Stimulated activated CD8-positive, alpha-beta memory T cell treated with anti-CD3 and anti-CD28 coated beads, Interleukin-7, amount 100 ng/mL, for 1 hour (primary cell): ENCODE measurements at places on chromosomes 12 and 14.

DNA sequence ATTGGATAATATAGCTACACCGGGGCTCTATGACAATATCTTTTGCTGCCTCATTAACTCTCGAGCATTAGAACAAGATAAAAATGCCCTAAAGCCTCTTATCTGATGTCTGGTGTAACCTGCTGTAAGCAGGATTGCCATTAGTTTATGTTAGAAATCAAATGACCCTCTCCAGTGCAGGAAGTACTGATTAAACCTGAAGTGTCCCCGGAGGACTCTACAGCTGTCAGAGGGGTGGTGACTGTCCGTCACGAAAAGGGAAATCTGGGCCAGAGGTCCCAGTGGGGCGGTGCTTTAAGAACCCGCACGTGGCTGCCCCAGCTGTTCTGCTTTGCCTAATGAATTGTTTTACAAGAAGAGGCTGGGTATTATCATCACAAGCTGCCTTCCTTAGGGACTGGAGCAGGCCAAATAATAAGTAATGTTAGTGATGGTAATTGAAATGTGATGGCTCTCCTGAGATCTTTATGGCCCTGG lies 55.7 kb downstream of the LIN52 start:
- DNase-seq, result no peak

DNA sequence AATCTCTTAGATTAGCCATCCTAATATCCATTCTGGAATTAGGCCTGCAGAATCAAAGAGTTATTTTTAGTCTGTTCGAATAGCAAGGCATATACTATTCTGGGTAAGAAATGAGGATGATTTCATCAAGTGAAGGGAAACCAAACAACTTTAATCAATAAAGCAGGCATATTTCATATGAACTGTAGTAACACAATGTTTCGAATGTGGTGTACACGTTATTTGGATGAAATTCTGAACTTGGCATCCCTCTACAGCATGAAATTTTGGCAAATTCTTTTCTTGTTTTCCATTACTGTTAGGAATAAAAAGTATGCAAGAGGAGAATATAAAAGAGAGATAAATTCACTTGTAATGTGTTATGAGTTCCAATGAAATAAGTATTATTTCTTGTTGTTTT lies 1233.3 kb upstream of the SEL1L start:
- no peak for DNase-seq

DNA sequence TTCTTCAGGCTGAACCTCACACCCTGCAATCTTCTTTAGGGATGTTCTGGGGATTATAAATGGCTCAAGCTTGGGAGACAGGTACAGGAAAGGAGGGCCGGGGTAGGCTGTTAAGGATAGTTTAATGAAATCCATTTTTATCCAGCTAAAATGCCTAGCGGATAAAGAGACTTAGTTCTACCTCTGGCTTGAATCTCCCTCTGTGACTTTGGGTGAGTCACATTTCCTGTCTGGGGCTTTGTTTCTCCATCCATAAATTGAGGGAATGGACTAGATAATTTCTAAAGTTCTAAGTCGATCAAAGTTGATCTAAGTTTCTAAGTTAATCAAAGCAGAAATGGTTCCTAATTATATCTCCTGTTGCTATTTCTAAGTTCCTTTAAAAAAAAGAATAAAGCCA lies 319.6 kb upstream of the E2F7 start:
- no peak for DNase-seq

- no peak for DNase-seq
Observed at GRCh38 chr12:52703878-52704277, 554 bp upstream of the KRT77 start.

DNA sequence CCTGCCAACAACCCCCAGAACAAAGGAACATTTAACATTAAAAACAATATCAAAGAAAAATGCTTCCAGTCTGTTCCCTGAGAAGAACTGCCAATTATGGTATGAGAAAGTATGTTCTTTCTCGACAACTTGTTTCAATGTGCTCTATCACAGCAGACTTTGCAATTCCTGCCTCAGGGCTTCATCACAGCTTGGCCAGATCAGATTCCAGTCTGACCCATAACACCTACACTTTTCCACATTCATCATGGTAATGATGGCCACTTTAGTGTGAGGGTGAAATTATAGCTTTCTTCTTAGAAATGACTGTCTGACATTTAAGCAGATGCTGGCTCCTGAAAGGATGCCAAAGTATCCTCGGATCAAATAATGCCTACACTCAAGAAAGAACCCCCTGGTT lies 17.0 kb downstream of the NEK9 start:
- DNase-seq, result no peak

- no peak for DNase-seq
Observed at GRCh38 chr12:131862600-131862993, 31.8 kb upstream of the ULK1 start.

DNA sequence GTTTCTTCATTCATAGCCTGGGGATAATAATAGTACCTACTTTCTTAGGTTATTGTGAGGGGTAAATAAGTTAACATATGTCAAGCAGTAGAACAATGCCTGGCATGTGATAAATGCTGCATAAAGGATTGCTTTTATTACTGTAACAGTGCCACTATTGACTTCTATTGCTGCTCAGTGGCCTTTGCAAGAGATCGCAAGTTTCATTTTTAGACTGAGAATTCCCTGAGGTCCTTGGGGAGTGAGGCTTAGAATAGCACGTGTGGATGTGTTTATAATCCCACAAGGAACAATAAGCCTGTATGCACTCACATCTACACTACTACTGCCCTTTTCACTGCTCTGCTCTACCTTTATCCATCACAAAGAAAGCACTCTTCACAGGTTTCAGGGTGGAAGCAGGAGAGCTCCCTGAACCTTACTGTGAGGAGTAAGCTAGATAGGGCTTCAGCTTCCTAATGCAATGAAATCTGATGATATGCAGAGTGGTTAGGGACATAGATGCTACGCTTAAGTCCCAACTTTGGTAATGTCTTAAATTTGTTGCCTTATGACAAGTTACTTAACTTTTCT lies 302.6 kb downstream of the SNAPC1 start:
- DNase-seq, result no peak

GRCh38 chr12:130463818-130464670 lies 126.4 kb downstream of the PIWIL1 start:
- DNase-seq, result no peak

- no peak for DNase-seq
Observed at GRCh38 chr12:53974084-53975063, at the start of gene HOTAIR. TSS of gene HOTAIR (minus strand) at chr12:53974954.

DNA sequence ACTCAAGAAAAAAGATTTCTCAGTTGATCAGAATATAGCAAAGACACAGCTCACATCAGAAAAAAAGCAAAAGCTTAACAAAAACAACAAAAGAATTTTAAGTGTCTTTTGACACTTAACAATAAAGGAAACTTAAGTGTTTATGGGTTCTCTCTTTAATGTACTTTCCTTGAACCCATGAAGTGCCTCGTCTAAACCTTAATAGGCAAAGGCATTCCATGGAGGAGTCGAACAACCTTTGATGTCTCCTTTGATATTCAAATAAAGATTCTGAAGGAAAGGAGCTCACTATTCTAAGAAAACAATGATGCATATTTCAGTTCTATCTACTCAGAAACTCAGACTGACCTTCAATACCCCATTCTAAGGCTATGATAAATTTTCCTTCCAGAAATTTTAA lies 116.7 kb downstream of the TMTC1 start:
- DNase-seq, result no peak

GRCh38 chr12:66066137-66066928 lies 64.2 kb downstream of the LLPH start:
- no peak for DNase-seq

- no peak for DNase-seq
Observed at GRCh38 chr12:93563807-93564538, 8.5 kb upstream of the SOCS2 start.

DNA sequence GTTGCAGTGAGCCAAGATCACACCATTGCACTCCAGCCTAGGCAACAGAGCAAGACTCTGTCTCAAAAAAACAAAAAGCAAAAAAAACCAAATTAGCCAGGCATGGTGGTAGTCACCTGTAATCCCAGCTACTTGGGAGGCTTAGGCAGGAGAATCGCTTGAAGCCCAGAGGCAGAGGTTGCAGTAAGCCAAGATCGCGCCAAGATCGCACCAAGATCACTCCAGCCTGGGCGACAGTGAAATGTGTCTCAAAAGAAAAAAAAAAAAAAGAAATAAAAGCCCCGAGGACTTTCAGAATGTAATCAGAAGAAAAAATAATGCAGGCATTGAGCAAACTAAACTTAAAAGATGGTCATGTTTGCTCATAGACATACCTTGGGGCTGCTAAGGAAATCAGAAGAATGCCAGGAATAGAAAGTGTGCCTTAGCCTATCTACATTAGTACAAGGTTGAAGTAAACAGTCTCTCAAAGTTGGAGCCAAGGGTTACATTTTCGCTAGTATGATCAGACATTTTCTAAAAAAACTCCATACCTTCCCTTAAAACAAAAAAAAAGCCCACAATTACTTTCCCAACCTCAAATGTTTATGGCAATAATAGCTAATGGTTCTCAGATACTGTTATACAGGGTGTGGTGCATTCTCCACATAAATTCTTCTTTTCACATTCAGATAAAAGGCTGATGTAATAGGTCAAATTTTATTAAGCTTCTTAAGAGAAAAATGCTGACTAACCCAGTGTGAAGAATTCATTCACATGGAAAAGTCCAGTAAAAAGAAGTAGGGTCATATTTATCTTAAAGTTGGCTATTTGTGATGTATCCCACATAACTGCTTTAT lies 15.8 kb downstream of the DTD2 start:
- no peak for DNase-seq

- no peak for DNase-seq
Observed at GRCh38 chr14:49915085-49915484, 22.2 kb downstream of the ARF6 start.

DNA sequence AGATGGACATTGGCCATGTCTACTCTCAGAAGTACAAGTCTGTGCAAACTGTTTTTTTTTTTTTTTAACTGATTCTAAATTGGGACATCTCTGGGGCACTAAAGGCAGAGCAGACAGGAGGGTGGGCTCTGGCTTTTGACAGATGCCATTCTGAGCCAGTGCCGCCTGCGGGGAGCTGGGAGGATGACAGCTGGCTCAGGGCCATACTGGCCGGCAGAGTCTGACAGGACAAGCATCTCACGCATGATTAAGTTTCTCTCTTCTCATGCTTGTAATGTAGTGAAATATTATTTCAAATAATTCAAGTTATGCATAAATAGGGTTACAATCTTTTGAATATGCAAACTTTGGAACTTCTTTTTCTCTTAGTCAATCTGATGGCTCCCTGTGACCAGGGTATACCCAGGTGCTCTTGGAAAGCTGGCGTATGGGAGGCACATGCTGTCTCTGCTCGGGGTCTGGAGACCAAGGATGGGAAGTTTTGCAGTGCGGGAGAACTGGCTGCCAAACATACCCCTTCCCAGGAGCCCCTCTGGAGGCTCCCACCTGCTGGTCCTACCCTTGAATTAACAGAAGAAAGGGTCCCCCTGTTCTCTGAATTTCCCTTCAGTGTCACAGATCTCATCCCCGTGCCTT lies 7.6 kb downstream of the CDCA4 start:
- DNase-seq, result no peak

DNA sequence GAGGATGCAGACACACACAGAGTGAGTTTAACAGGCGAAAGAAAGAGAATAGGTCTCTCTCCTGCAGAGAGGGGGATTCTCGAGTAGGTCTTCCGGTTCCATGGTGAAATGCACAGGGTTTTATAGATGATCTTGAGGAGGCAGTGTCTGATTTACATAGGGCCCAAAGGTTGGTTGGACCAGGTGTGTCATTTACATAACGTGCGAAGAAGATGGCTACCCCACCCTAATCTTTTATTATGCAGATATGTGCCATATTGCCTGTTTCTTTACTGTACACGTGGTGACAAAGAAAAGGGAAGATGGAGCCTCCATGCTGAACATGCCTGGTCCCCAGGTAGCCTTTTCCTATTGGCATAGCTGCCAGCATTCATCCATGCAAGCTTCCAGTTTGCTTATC lies 219.8 kb downstream of the CRADD start:
- no peak for DNase-seq

DNA sequence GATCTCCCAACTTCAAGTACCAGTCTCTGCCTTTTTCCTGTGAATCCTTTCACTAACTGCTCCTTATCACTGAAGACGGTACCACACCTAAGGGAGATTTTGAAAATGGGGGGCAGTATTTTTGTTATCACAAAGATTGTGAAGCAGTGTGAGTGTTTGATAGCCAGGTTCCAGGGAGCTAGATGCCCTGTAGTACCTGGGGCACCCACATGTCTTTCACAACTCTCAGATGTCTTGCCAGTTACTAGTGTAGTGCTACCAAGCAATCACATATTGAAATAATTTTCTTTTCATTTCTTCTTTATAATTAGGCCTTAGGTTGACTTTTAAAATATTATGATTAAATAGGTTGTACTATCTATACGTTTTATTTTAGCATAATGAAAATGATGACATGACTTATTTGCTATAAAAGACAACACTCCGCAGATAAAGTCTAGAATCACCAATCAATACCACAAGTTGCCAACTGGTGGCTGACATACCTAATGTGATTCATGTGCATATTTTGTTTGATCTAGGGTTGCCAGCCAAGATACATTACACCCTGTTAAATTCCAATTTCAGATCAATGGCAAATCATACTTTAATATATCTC lies 215.9 kb downstream of the EXOC5 start:
- no peak for DNase-seq

DNA sequence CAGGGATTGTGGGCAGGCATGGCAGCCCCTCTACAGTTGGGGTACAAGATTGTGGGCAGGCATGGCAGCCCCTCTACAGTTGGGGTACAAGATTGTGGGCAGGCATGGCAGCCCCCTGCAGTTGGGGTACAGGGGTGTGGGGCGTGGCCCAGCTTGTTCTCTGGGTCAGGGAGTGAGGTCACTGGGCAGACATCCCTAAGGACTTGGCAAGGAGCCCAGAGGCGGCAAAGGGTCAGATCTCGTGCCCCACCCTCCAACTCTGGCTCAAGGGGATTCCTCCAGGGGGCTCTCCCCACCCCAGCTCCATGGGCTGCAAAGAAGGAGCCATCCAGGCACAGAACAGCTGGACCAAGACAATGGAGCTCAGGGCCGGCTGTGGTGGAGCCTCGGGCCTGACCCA lies 25.8 kb upstream of the NUDT14 start:
- no peak for DNase-seq

DNA sequence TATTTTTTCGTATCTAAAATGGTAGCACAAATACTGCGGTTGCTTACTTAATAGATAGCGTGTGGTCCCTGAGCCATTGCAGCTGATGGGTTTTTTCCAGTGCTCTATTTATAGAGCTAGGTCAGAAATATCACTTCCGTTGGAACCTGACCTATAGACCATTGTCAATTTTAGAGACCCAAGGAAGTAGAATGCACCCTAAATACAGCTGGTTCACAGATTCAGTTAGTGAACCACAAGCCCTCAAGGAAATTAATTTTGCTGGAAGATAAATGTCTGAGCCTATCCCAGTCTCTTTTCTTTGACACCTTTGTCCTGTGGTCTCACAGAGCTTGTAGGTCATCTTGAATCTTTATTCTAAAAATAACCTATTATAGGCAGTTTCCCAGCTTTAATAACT lies 391.0 kb downstream of the ZFP36L1 start:
- DNase-seq, result no peak

- DNase-seq, result no peak
Observed at GRCh38 chr12:94788298-94788697, 137.9 kb upstream of the TMCC3 start.

DNA sequence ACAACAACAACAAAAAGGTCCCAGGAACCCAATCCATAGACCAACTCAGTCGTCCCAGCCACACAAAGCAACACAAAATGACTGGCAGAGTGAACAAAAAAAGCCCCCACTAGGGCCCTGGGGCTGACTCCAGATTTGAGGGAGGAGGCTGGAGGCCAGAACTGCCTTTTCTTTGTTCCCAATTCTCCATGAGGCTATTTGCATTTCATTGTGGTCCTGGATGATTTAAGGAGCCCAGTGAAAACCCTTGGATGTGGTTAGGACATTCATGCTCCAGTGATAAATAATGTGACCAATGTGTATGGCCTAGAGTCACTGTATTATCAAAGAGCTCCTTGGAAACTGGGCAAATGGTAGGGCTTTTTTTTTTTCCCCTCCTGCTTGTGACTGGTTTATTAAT lies 192.9 kb downstream of the NUAK1 start:
- DNase-seq, result no peak
